ENCODE measurements at places on chromosomes 3 and 15. TPM values are rescaled to one million over a fixed set of nuclear protein-coding genes. Genes with fewer than 3 reads are reported as not detected.

PRICKLE2 gene
- 22.2 TPM for total RNA-seq

GRK7 gene
- total RNA-seq = not detected

TMEM158 gene
- total RNA-seq = not detected

SCN5A gene
- total RNA-seq = 102 TPM

GUCA1C gene
- not detected for total RNA-seq

UROC1 gene
- total RNA-seq = not detected

GRCh38 chr15:33243393-33243792 lies 48.9 kb upstream of the FMN1 start:
- DNase-seq = no peak

DNA sequence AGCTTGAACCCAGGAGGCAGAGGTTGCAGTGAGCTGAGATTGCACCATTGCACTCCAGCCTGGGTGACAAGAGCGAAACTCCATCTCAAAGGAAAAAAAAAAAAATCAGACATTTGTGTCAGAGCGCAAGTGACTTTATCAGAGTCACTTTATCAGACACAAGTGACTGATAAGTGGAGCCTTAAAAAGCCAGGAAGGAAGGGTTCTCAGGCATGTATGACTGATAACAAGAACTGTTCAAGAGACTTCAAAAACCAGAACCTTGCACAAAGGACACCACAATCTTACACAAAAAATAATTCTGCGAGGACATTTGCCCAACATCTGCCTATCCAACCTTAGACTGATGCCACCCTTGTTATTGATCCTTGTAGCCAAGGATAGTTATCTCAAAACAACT lies 13.3 kb upstream of the CFAP44 start:
- no peak for DNase-seq

GRCh38 chr15:66592505-66593218 lies 26.9 kb upstream of the LCTL start:
- DNase-seq = no peak

All from right atrium auricular region (tissue), 2 donors.